Upper lobe of left lung (tissue), 6 donors: ENCODE measurements at places on chromosomes 12 and 14. TPM values are rescaled to one million over a fixed set of nuclear protein-coding genes. Genes with fewer than 3 reads are reported as not detected.

DNA sequence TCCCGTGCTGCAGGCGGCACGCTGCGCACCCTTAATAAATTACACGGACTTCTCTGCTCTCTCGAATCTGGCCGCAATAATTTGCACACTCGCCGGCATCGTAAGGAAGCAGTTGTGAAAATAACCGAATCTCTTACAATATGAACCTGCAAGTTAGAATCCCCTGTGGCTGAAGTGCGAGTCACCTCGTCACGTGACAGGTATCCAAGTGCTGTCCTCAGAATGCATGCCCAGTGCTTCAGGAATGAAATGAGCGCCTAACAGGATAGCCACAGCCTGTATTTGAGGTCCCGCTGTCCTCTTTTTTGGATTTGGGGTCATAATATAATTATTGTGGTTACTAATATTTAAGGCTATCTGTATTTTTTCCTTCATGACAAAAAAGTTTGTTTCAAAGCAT, 82.0 kb downstream of the VWF start:
- DNase-seq = no peak

GRCh38 chr14:36515105-36515593, 4.9 kb downstream of the NKX2-1 start:
- no peak for DNase-seq

DNA sequence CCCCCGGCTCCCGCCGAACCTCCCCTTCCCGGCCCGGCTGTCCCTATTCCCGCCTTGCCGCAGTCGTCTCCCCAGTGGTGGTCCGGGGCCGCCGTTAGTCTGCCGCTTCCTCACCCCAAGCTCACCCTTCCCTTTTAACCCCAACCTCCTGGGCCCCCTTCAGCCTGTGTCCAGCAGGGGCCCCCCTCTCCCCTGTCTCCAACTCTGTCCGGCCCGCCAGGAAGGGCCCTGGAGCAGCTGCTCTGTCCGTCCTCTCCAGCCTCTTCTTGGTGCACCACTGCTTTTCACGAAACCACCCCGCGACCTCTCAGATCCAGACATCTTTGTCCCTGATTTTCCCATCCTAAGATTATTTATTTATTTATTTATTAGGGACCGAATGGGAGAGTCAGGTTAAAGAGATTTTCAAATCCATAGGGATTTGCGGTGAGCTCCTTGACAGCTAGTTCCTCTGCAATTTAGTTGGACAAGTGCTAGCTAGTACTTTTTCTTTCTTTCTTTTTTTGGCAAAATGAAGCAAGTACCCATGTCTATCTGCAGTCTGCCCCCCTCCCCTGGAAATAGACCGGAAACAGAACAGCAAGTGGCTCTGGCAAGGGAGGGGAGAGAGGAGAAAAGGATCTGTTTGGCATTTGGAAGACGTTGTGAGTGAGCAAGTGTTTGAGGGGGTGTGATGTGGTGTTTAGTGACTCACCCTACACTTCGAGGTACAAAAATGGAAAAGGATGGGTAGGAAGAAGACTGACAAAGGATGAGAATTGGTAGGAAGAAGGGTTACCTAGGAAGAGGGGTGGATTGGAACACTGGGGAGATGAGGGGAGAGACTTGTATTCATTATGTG, 632 bp downstream of the UBR7 start:
- DNase-seq = no peak

GRCh38 chr12:107748472-107748871, 12.5 kb downstream of the PRDM4 start:
- DNase-seq = no peak

GRCh38 chr12:112944024-112944690, 5.9 kb downstream of the OAS3 start:
- peak; percentile 37 for DNase-seq

DNA sequence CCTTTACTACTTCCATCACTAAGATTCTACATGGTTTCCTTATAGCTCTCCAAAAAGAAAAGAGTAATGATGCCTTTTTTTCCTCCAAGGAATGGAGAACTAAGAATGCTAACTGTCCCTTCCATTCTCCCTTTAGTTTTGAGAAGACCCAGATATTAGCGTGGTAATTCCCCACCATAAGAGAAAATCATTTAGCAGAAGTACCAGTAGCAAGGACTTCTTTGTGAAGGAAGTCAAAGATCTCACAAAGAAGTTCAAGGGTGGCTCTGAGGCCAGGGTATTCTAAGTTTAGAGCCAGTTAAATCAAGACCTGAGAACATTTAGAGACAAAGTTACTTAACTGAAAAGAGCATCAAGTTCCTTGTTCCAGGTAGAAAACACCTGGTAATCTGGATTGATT, 7.3 kb downstream of the USP15 start:
- no peak for DNase-seq

- no peak for DNase-seq
Observed at GRCh38 chr14:65853407-65853955, 441.0 kb downstream of the FUT8 start.

Gene AMDHD1
- 1.9 TPM for total RNA-seq

Gene CYP27B1
- 2.5 TPM for total RNA-seq
